Stimulated activated CD4-positive, alpha-beta T cell treated with anti-CD3 and anti-CD28 coated beads, Interleukin-15, amount 100 ng/mL, for 1 hour (primary cell): ENCODE measurements at places on chromosomes 7 and 10.

- no peak for DNase-seq
These were observed 60.0 kb downstream of the TYW1 start for GRCh38 chr7:67056683-67057082.

- no peak for DNase-seq
These were observed 3.4 kb downstream of the TACR2 start for GRCh38 chr10:69413221-69413865.

- peak; percentile 17 for DNase-seq
These were observed 73.6 kb downstream of the AHCYL2 start for GRCh38 chr7:129298268-129298893.

DNA sequence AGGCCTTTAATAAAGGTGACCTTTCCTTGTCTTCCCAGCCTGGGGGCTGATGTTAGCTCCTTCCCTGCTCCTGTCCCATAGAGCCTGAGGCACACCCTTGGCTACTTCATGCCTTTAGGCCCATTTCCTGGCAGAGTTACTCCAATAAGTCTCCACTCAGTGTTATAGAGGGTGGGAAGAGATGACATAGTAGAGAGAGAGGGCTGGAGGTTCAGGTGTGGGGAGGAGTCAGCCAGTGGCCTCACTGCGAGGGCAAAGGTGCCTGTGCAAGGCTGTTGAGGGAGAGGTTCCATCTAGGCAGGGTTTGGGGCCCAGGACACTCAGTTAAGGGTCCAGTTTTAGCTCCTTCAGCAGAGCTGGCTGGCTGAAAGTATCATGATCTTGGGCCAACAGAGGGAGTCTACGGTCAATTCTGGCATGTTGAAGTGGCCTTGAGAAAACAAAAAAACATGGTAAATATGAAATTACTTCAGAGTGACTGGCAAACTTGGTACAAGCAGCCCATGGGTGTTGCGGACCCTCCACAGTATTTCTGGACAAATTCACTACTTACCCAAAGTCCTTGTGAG lies 67.9 kb downstream of the ZNF783 start:
- no peak for DNase-seq

- DNase-seq, result no peak
These were observed 12.1 kb upstream of the CSTF2T start for GRCh38 chr10:51711519-51711891.

GRCh38 chr10:51599647-51600046 lies 99.7 kb downstream of the CSTF2T start:
- no peak for DNase-seq

DNA sequence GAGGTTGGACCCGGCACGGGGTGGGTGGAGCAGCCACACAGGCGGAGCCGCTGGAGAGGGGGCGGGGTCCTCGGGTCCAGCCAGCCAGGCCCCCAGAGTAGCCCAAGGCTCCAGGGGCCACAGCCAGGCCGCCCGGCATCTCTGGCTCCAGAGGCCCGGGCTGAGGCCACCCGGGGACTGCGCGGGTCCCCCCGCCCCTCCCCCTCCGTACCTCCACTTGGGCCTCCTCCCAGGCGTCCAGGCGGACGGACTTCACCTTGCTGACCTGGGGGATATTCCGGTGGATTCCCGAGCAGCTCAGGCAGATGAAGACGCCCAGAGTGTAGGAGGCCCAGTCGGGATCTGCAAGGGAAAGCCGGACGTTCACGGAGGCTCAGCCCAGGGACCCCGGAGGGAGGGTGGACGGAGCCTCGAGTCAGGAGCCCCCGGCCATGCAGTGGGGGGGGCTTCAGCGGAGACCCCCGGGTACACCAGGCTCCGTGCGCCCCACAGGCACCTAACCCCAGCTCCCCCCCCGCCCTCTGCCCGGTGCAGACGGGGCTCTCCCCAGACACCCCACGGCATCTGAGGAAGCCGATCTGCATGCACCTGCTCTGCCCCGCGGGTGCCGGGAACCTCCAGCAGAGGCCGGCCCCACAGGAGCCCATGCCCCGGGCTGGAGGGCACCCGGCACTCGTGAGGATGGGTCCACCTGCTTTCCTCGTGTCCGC lies 19.2 kb downstream of the ADAP1 start:
- DNase-seq, result no peak

- DNase-seq, result no peak
These were observed 324.8 kb downstream of the SFMBT2 start for GRCh38 chr10:7085913-7086589.

- DNase-seq, result no peak
These were observed 101.6 kb downstream of the CFTR start for GRCh38 chr7:117581424-117581823.

DNA sequence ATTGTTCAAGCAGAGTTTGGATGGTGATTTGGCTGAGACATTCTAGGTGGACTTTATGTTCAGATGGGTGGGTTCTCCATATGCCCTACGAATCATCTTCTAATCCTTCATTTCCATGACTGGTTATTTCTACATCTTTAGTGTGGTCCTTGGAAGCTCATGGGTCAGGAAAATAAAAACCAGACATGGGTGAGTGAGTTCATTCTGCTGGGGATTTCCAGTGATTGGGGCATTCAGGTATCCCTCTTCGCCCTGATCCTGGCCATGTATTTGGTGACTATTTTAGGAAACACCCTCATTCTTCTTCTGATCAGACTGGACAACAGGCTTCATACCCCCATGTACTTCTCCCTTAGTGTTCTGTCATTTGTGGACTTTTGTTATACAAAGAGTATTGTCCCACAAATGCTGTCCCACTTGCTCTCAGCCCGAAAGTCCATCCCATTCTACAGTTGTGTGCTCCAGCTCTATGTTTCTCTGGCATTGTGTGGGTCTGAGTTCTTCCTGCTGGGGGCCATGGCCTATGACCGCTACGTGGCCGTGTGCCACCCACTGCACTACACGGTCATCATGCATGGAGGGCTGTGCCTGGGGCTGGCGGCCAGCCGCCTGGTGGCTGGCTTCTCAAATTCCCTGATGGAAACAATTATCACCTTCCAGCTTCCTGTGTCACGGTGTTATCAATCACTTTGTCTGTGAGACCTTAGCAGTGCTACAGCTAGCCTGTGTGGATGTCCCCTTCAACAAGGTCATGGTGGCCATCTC lies 19.2 kb upstream of the OR6B1 start:
- DNase-seq, result no peak

DNA sequence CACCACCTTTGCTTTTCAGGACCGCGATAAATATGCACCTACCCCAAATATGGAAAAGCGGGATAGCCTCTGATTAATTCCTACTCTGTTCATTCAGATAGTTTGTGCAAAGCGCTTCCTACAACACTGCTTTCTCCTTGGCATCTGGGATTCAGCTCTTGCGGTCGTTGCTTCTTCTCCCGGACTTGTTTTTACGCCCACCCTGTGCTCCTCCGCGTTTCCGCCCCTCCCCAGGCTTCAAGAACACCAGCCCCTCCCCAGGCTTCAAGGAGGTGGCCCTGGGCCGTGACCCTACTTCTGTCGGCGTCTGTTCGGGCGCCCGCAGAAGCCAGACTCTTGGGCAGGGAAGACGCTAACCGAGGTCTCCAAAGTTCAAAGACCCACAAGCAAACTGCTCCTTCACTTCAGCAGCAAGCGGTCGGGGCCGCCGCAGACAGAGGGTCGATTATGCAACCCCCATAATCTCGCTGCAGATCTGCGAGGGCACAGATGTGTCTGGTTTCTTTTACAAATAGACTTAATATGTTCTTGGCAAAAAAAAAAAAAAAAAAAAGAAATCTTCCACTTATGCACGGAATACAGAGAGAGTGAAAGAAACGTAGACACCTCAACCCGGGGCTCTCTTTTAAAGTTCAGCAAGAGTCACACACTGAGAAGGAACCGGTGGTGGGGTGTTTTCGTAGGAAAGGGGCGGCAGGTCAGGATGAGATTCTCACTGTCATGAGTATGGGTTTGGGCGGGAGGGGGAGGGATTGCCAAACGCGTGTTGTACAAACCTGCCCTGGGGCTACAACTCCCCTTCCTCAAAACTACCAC lies 1.9 kb downstream of the DLX5 start:
- no peak for DNase-seq

GRCh38 chr7:63899691-63900393 lies 98.8 kb upstream of the ZNF722 start:
- DNase-seq, result peak; percentile 69

DNA sequence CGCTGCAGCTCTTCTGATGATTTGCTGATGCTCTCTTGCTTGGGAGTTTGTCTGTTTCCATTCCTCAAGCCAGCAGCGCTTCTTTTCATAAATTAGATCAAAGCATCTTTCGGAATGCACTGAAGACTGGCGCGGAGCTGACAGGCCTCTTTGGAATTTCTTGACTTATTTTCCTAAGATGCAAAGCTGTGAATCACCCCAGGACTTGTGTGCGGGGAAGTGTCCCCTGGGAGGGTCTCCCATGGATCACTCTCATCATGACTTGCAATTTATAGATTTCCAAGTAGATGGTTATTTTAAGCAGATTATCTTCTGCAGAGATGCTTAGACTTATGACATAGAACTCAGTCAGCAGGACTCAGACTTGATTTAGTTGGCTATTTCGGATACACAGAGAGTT lies 467.2 kb downstream of the TCERG1L start:
- DNase-seq, result no peak

GRCh38 chr7:136692221-136692620 lies 176.2 kb upstream of the CHRM2 start:
- no peak for DNase-seq

DNA sequence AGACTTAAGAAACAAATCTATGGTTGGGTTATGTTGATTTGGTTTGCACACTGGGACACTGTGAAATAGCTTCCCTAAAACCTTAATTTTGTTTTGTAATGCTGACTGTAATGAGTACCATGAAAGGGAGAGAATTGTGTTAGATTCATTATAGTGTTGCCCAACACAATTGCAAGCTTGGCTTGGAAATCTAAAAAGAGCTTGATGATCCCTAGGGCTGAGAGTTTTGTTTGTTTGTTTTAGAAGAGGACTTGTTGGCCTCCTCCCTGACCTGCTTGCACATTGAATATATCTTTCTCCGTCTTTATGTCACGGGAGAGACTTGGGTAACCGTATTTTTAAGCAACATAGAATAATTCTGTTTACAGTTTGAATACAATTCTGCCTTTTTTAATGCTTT lies 410.1 kb downstream of the ARL4A start:
- DNase-seq, result no peak

DNA sequence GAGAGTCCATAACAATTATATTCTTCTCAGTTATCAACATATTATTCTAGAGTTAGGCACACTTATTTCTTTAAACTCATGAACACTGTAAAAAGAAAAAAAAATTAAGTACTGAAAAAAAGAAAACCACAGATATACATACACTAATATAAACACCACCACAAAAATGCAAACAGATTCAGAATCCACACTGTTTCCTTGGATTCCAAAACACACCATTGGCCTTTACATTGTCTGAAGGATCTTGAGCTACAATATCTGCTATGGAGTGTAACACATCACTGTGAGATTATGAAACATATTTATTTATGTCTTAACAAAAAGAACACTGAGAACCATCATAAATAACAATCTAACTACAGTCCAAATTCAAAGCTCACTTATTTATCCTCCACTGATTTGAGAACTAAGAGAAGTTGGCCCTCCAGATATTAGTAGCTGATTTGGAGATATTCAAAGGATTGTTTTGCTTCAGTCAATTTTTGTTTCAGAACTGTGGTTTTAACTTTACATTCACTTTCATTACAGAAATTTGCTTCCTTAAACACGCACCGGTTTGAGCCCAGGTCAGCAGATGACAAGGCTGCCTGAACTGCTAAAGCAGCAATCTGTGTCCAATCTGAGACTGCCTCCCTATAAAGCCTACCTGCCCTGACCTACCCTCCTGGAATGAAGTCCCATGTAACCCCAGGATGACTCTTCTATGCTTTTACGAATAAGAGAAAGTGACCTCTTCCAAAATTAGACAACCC lies 47.0 kb upstream of the CDK1 start:
- no peak for DNase-seq

DNA sequence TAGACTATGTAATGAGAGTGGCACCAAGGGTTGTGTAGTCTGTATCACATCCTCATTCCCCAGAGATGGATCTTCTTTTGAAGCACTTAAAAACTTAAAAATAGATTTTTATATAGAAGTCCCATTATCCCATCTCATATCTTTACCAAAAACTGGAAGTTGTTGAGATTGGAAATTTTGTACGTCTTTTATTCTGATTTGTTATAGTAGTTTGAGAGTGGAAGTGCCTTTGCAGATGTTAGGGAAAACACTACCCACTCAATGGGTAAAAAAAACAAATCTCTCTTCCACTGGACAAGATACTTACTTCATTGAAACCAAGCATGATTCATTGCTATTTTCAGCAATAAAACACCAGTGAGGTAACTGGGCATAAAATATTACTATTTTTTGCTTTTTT lies 184.4 kb downstream of the MACC1 start:
- no peak for DNase-seq

DNA sequence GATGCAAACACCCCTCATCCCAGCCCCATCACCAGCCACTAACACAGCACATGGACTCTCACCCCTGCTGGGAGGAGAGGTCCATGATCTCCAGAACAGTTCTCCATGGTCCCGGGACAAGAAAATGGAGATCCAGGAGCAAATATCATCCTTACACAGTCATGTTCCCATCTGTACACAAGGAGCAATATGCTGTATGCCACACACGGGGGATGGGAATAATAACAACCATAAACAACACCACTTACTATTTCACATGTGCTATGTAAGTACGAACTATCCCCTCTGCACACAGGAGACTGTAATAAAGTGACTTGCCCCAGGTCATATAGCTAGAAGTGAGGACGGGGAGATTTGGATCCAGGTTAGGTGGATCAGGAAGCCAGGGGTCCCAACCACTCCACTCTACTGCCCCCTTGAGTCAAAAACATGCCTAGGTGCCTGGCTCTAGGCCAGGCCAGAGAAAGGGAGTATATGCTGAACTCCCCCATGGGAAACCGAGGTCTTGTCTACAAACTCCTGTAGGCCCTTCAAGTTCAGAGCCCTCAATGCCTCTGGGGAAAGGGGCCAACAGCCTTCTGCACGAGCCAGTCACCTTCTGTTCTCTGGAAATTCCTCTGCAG lies 34.1 kb downstream of the LRRC20 start:
- no peak for DNase-seq
